ENCODE measurements at places on chromosomes 7 and 10.

- no peak for DNase-seq
These were observed 128.8 kb downstream of the LHPP start for GRCh38 chr10:124590216-124591122.

GRCh38 chr7:18760046-18760445, 264.5 kb downstream of the HDAC9 start:
- no peak for DNase-seq

GRCh38 chr7:55508221-55509011, 63.9 kb downstream of the VOPP1 start:
- no peak for DNase-seq

- DNase-seq: no peak
These were observed 13.1 kb upstream of the SLC35B4 start for GRCh38 chr7:134329614-134330346.

DNA sequence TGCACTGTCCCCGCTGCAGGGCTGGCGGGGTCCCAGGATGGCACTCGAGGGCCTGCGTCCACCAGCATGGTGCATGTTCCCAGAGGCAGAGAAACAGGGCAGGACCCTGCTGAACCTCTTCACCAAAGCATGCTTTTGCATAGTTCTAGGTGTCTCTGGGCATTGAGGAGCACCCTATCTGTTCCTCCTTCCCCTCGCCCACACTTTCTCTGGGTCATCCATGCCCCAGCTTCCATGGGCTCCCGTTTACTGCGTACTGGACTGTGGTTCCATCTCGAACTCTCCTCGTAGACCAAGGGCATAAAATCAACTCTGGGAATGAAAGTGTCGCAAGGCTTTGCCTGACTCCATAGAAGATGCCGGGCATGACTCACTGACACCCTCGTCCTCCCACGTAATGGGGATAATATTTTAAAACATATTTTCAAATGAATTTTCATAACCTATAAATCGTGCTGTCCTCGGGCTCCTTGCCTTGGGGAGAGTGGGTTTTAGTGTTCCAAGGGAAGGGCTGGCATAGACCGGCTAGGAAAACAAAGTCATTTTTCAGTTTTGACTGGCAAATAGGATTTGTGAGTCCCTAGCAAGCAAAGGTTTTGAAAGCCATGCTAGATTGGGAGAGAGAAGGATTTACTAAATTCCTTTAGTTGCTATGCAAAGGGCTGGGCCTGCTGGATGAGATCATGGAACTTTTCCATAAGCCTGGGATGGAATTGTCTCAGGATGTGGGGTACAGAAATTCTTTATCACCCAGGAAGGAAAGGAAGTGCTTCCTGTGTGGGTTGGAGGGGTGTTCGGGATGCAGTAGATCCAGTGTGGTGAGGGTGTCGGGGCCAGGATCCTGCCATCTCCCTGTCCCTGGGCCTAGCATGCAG, 498.7 kb upstream of the MKI67 start:
- DNase-seq: no peak

GRCh38 chr7:107396990-107397389, 72.9 kb upstream of the GPR22 start:
- DNase-seq: no peak

- no peak for DNase-seq
These were observed 88.9 kb downstream of the GPR26 start for GRCh38 chr10:123755061-123755460.

GRCh38 chr10:23528419-23528818, 89.5 kb downstream of the OTUD1 start:
- DNase-seq: no peak

DNA sequence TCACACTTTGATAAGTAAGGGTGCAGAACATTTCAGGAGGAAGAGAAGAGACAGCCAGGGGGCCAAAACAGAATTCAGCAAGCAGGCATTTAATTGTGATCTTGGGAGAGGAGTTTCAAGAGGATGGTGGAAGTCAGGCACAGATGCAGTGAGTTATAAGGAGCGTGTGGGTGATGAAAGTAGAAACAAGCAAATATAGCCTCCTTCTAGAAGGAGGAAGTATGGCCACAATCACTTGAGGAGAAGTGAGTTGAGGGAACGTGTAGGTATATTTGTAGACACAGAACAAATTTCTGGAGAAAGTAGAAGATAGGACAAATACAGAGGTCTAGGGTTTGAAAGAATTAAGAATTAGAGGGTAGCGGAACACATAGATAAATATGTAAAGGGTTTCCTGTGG, 165.8 kb downstream of the CACNB2 start:
- no peak for DNase-seq

DNA sequence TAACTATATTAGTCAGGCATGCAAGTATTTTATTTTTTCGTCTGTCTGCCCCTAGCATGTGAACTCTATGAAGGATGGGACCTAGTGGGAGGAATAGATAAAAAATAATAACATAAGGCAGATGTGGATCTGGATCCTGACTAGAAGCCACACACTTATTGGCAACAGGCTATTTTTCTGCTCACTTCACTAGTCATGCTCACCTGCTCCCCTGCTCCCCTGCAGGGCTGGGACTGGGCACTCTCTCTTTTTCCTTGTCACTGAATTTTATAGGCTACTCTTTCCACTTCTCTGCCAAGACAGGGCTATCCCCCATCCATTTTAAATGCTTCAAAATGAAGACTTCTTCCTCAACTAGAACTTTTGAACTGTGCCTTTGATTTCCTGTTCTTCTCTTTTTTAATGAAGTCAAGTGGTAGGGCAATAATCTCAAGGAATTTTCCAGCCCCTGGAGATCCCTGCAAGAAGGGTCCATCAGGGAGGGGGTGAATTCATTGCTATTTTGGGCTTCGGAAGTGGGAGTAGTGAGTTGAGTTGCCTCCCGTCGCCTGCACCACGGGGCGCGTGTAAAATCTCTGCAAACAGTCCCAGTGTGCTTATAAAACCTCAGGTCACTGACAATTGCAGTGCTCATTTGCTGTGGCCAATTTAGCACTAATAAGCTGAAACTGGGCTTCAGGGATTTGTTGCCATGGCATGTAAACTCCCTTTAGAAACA, 156.7 kb upstream of the NPVF start:
- DNase-seq: no peak

DNA sequence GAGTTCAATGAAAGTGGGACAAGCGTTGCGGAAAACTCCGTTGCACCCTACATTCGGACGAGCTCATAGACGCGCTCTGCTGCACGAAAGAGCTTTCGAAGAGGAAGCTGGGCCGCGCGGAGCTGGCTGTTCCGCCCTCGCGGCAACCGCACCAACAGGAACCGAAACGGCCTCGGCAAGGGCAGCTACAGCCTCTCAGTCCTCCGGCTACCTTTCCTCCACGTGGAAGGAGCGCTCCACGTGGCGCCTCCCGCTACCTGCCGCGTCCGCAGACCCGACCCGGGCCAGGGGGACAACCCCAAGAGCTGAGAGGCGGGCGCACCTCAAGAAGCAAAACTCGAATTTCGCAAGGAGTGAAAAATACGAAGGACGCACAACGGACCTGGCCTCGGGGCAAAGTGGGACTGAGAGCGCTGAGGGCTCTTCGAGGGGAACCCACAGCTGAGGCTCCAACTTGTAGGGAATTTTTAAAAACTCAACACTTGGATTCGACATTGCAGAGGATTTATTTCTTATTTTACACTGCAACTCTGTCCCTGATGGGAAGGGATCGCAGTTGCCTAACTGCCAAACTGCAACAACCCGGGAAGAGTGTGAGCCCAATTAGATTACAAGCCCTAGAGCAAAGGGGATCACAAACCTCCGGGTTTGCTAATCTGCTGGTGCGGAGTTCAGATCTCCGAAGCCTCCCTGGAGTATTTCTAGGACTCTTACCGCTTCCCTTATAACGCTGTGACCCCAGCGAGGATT, 1.4 kb downstream of the HPSE2 start:
- no peak for DNase-seq

DNA sequence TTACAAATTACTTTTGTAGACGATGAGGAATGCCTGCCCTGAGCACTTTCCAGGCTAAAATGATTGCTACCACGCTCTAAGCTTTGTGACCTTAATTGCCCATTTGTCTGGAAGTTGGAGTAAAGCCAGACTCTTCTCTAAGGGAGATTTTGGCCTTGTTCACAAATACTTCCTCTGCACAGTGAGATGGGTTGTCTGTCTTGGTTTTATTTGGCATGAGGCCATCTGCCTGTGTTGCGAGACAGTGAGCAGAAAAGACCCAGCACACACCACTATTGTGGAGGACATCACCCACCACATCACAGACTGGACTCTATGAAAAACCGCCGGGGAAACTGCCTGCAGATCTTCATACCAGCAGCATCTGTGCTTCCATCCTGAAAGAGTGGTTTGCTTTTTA, 138.4 kb downstream of the BICC1 start:
- DNase-seq: no peak

DNA sequence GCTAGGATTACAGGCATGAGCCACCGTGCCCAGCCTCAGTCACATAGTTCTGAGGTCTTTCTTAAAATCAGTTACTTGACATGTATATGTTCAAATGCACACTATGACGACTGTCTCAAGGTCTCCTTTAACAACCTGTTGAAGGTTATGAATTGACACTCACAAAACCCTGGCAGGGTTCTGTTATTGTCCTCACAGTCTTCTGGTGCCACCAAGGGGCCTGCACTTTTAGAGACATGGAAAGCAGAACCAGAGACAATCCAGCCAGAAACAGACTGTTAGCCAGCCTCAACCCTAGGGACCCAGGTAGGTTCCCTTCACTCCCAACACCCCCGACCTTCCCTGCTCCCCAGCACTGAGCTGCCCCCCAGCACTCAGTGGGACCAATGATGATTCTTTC, 26.4 kb downstream of the TEX36 start:
- no peak for DNase-seq

DNA sequence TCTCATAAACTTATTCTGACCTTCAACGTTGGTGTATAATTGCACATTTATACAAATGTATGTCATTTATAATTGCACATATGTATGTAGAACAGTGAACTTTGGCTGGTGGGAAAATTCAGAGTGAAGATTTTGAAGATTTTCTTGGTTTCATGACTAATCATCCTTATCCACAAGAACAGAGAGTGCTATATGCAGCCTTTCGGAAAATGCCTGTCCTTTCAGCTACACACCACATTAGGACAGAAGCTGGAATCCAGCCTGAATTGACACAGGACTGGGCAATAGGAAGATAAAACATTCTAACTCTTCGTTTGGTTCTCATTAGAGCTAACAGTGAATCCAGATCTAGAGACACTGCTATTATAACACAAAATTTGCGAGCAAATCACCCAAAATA, 166.2 kb downstream of the PDE1C start:
- DNase-seq: no peak
